ENCODE measurements at places on chromosomes 5 and 9.

- no peak for DNase-seq
Measured at GRCh38 chr9:110520120-110520701, 59.3 kb downstream of the SVEP1 start.

DNA sequence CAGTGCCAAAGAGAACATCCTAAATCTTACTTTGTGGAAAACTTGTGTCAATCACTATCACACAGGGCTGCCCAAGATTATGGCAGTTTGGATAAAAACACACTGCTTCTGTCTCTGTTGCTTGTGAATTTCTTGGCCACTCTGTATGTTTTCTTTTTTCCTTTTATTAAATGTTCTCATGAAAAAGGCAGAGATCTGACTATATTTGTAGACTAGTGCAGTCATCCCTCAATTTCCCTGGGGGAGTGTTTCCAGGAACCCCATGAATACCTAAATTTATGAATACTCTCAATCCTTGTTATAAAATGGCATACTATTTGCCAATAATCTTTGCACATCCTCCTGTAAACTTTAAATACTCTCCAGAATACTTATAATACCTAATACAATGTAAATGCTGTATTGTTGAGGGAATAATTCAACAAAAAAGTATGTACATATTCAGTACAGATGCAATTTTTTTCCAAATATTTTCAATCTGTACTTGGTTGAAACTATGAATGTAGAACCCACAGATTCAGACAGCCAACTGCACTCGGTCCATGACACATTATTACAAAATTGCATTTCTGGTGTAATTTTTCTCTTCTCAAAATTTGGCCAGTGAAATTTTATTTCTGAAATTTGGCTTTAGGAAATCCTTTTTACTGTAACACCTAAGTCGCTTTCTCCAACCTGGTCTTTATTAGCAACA lies 391.9 kb upstream of the PRR16 start:
- DNase-seq, result no peak

- DNase-seq, result no peak
Measured at GRCh38 chr9:12778389-12778788, 3.6 kb downstream of the LURAP1L start.

DNA sequence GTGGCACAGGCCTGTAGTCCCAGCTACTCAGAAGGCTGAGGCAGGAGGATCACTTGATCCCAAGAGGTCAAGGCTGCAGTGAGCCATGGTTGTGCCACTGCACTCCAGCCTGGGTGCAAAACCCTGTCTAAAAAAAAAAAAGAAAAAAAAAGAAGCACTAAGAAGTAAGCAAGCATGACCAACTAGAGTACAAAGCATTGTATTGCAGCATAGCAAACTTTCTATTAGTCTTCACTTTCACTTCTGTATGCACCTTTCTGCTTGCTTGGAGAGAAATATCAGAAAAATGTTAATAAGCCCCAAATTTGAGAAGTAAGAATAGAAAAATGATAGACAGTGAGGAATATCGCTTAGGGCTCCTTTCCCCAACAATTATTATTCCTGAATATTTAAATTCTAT lies 497.7 kb upstream of the WWC1 start:
- no peak for DNase-seq

- DNase-seq, result no peak
Measured at GRCh38 chr9:76231001-76231400, 163.2 kb downstream of the RFK start.

DNA sequence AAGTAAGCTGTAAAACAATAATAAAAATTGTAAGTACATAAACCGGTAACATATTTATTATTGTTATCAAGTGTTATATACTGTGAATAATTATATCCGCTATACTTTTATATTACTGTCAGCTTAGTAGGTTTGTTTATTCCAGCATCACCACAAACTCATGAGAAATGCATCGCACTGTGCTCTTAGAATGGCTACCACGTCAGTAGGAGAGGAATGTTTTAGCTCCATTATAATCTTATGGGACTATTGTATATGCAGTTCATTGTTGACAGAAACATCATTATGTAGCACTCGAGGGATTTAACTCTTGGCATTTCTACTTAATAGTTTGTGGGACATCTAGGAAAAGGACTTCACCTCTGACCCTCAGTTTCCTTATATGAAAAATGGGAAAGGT lies 16.4 kb downstream of the SLC12A2 start:
- DNase-seq, result no peak

- no peak for DNase-seq
Measured at GRCh38 chr5:150181766-150182545, 7.9 kb upstream of the SLC6A7 start.

- DNase-seq, result no peak
Measured at GRCh38 chr9:116027951-116028350, 125.6 kb upstream of the PAPPA start.

DNA sequence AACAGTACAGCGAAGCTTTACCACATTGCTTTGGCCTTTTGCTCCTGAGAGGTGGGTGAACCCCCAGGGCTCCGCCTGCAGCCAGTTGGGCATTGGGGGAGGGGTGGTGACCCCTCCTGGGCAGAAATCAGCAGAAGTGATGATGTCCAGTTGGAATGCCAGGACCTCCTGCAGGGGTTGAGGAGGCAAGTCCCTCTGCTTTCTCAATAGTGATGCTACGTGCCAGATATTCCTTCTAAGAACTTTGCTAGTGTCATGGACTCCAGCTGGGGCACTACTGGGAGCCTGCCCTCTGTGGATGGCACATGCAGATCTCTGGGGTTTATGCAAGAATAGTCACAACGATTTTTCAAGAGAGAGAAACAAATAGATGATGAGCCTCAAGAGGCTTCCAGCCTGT lies 95.6 kb downstream of the NDFIP1 start:
- no peak for DNase-seq

GRCh38 chr5:68216245-68217046 lies 890 bp downstream of the PIK3R1 start:
- DNase-seq, result peak; percentile 38

GRCh38 chr5:28234356-28234968 lies 1196.1 kb upstream of the CDH9 start:
- no peak for DNase-seq

GRCh38 chr9:38687992-38688391 lies 31.9 kb downstream of the FAM240B start:
- DNase-seq, result no peak

DNA sequence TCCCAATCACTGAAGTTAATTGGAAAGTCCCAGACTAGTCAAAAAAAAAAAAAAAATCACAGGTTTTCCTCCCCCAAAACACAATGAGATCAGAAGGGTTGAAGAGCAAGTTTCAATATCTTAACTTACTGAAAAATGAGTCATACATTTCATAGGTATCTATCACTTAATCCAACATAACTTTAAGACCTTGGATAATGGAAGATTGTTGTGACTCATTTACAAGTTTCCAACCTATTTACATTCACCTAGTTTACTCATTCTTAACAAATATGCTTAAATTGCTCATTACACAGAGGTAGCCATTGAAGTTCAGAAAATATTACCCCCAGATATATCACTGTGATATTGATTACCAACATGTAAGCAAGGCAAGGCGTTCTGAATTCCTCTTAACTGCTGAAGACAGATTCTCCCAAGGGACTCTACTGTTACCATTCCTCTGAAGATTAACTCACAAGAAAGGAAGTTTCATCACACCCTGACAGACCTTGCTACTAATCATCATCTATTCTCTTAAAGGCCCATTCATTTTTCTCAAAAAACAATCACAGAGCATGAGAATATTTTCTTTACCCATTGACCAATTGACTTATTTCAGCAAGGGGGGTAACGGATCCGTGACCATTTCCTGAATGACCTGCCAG lies 563.8 kb downstream of the TLE1 start:
- DNase-seq, result no peak

- no peak for DNase-seq
Measured at GRCh38 chr5:154862766-154863165, 4.3 kb downstream of the CNOT8 start.

DNA sequence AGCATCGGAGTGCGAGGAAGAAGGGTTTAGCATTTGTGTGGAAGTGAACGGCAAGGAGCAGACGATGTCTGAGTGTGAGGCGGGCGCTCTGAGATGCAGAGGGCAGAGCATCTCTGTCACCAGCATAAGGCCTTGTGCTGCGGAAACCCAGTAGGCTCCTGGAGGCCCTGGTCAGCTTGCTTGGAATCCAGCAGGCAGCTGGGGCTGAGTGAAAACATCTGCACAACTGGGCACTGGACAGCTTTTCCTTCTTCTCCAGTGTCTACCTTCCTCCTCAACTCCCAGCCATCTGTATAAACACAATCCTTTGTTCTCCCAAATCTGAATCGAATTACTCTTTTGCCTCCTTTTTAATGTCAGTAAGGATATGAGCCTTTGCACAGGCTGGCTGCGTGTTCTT lies 72.1 kb downstream of the C7 start:
- no peak for DNase-seq

- no peak for DNase-seq
Measured at GRCh38 chr9:34547960-34548611, 25.3 kb upstream of the ENHO start.

GRCh38 chr9:4065054-4065453 lies 234.8 kb downstream of the GLIS3 start:
- DNase-seq, result no peak

DNA sequence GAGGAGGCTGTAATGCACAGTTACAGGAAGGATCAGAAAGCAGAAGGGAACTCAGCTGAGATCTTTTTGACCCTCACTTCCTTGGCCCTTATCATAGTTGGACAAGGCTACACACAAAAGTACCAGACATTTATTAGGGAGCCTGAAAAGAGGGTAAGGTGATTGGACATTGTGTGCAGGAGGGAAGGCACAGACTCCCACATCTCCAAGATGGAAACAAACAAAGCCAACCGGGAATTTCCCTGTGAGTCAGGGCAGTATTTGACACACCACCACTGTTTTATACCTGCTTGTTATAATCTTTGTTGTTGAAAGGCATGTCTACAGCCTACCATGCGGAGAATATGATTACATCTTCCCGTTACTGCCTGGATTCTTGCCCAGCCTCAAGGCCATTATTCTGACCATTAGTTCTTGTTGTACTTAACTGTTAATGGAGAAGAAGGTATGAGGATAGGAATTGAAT lies 3.0 kb upstream of the CCNG1 start:
- DNase-seq, result no peak

DNA sequence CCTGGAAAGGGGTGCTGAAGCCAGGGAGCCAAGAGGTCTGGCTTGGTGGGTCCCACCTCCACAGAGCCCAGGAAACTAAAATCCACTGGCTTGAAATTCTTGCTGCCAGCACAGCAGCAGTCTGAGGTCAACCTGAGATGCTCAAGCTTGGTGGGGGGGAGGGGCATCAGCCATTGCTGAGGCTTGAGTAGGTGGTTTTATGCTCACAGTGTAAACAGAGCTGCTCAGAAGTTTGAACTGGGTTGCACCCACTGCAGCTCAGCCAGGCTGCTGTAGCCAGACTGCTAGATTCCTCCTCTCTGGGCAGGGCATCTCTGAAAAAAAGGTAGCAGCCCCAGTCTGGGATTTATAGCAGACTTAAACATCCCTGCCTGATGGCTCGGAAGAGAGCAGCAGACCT lies 55.5 kb upstream of the FBXL17 start:
- no peak for DNase-seq

- no peak for DNase-seq
Measured at GRCh38 chr5:78058625-78059024, 235.9 kb downstream of the AP3B1 start.

GRCh38 chr5:172972552-172972951 lies 11.0 kb upstream of the ATP6V0E1 start:
- no peak for DNase-seq

DNA sequence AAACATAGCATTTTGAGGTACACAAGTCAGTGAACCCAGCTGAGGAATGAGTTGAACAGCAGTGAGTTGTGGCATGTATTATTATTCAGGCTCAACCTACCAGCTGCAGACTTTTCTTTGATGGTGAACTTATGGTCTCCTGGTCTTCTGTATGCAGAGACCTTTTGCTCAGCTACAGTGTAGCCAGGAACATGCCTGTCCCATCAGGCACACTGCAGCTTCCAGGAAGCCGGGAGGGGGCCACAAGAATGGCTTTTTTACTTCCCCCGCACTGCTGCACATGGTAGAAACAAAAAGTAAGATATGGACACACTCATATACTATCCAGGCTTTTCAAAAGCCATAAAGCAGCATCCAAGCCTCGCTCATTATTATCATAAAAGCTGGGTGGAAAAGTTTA lies 65.3 kb upstream of the PLPP1 start:
- DNase-seq, result no peak

GRCh38 chr5:180669661-180670060 lies 20.3 kb upstream of the FLT4 start:
- no peak for DNase-seq

DNA sequence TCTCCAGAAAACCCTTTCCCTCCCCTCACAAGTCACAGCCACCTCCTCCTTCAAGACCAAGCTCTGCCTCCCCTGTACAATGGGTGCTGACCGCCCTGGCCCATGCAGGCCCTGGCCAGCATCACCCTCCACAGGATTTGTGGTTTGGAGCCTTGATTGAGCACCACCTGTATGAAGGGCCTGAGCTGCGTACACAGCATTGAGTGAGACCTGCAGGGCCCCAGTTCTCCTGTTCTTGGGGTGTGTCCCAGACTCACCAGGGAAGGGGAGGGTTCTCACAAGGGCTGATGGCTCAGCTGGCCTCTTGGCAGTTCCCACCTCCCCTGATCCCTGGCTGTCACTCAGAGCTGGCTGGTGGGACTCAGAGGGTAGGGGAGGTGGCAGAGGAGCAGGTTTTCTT lies 63.7 kb upstream of the IER5L start:
- no peak for DNase-seq

GRCh38 chr9:27475057-27475595 lies 49.0 kb upstream of the IFNK start:
- DNase-seq, result no peak

- no peak for DNase-seq
Measured at GRCh38 chr9:96378187-96378586, 5.3 kb downstream of the SLC35D2 start.

DNA sequence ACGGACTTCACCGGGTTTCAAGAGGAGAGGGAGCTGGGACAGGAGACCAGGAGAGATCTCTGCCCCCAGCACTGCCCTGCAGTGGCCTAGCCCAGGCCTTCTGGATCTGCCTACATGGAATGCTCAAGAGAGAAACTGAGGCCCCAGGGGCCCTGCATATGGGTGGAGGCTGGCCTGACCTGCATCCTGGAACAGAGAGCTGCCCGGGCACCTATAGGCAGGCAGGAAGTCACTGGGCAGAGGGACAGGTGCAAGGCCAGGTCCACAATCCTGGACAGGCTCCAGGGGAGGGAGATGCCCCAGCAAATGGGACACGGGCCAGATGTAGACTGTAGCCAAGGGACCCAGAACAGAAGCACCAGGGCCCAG lies 98.5 kb upstream of the RUFY1 start:
- no peak for DNase-seq

- no peak for DNase-seq
Measured at GRCh38 chr5:12072441-12072840, 168.2 kb upstream of the CTNND2 start.

- no peak for DNase-seq
Measured at GRCh38 chr9:38394416-38394815, 1.9 kb downstream of the ALDH1B1 start.

GRCh38 chr9:110444911-110445310 lies 107.2 kb upstream of the TXNDC8 start:
- no peak for DNase-seq

Measured in activated T-helper 1 cell treated with Interleukin-2 at 50 U/mL for 16 hours (primary cell).